CD4-positive, alpha-beta memory T cell (primary cell): ENCODE measurements at places on chromosomes 2 and 18. TPM values are rescaled to one million over a fixed set of nuclear protein-coding genes. Genes with fewer than 3 reads are reported as not detected.

The TMEFF2 gene
- not detected for total RNA-seq

The CCDC141 gene
- total RNA-seq: 8.2 TPM

The SIX2 gene
- total RNA-seq: not detected

The IL36RN gene
- total RNA-seq: not detected

The GPD2 gene
- 12.2 TPM for total RNA-seq
